ENCODE measurements at places on chromosomes 11 and 22.
A peak's percentile ranks its signal among the peaks of the same experiment; 100 is the strongest.

GRCh38 chr11:131642756-131643531 is 272.5 kb downstream of the NTM start:
- DNase-seq = no peak

GRCh38 chr11:128481135-128481534 is 106.2 kb downstream of the ETS1 start:
- DNase-seq = peak; percentile 78

DNA sequence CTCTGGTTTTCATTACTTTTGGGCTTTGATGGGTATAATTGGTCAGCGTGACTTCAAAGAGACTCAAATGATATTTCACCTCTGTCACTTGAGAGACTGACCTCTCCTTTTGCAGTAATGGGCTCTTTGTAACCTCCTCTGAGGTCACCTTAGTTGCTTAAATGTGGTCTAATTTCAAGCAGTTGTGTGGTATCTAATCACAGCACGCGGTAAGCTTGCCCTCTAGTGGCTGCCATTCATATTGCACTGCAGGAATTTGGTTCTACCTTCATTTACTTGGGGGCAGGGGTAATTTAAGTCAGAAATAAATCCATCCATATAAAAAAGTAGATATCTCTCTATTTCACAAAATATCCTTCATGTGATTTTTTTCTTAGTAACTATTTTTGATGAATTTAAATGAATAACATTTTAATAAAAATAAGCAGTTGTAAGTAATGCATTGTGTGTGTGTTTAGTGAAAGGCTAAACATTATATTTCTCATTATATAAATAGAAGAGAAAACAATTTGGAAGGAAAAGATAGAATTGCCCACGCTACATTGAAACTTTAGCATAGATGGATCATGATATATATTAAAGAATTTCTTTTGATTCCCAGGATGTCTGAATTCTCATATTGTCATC is 55.0 kb upstream of the ANO3 start:
- peak; percentile 73 for DNase-seq

DNA sequence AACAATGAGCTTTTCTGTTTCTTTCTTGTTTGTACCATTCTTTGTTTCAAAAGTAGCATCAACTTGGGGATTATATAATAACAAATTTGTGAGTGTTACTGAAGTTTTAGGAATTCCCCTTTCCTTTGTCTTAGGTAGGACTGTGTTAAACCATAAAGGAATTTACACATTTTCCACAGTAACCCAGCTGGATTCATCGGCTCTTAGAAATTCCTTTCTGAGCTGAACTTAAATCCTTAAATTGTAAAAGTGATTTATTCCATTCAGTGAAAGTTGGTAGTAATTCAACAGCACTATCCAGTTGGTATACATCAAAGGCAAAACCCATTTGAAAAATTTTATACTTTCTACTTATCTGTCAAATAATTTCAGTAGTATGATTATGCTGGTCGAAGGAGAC is 11.8 kb downstream of the EMSY start:
- no peak for DNase-seq

DNA sequence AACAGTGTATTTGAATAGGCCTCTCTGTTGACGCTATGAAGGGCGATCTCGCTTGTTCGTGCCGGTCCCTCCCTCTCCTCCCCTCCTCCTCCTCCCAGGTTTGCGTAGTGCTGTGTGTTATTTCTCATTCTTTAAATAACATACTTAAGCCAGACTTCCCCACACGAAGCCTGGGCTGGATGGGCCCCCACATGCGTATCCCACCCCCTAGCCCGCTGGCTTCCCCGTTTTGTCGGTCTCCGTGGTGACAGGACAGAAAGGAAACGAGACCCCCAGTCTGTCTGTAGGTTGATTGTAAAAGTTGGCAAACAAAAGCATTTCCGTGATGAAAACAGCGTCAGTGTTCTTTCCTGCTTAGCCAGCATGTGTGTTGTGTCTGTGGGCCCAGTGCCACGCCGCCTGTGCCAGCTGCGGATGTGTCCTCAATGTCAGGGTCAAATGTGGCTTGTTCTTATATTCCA is 27.3 kb downstream of the FAM118A start:
- no peak for DNase-seq

- no peak for DNase-seq
These were observed 44.9 kb upstream of the DAGLA start for GRCh38 chr11:61635304-61635703.

DNA sequence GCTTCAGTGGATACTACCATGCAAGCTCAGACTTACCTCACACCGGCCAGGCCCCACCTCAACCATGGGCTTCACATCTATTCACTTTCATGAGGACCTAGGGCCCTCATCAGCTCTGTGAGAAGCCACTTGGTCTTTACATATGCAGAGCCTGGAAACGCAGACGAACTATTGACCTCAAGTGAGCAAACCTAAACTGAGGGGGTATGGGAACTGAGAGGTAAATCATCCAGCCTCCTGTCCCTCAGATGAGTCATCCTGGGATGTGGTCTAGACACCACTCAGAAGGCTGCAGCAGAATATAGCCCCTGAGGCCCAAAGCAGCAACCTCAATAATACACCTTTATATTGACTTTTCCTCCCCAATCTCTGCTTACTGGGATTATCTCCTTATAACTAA is 578.0 kb downstream of the INSC start:
- DNase-seq = peak; percentile 45

DNA sequence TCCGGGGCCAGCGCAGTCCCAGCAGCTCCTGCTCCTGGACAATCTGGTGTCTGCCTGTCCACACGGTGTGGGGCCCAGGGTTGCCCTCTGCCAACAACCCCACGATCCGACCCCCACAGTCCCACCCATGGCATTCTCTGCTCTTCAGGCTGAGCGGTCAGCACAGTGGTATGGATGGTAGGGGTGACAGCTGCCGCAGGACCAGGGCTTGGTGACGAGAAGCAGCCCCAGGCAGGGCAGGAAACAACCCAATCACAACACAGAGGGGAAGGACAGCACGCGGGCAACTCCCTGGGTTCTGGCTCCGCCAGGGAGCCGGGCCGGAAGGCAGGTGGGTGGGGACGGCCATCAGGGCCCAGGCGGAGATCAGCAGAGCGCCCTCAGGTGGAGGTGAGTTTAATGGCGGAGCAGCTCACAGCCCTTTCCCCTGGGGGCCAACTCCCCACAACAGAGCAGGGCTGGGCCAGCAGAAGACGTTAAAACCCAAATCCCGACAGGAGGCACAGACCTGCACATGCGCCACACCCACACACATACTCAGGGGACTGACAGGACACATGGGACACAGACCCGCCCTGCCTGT is 5.3 kb upstream of the CHADL start:
- DNase-seq = no peak

GRCh38 chr11:116773203-116774097 is 663 bp upstream of the BUD13 start:
- no peak for DNase-seq

GRCh38 chr22:44229331-44229730 is 48.6 kb downstream of the PARVG start:
- DNase-seq = no peak

DNA sequence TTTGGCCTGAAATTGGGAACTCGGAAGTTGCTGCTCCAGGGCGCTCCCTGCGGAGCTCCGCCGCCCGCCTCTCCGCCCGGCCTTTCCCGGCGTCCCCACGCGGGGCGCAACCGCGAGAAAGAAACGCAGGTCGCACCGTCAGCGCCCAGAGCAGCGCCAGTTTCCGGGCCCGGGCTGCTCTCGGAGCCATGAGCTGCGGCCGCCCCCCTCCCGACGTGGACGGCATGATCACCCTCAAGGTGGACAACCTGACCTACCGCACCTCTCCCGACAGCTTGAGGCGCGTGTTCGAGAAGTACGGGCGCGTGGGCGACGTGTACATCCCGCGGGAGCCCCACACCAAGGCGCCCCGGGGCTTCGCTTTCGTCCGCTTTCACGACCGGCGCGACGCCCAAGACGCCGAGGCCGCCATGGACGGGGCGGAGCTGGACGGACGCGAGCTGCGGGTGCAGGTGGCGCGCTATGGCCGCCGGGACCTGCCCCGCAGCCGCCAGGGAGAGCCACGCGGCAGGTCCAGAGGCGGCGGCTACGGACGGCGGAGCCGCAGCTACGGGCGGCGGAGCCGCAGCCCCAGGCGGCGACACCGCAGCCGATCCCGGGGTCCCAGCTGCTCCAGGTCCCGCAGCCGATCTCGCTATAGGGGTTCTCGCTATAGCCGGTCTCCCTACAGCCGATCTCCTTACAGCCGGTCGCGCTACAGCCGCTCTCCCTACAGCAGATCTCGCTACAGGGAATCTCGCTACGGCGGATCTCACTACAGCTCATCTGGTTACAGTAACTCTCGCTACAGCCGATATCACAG is 521 bp downstream of the SRSF8 start:
- DNase-seq = peak; percentile 59

- DNase-seq = no peak
These were observed 21.9 kb downstream of the PC start for GRCh38 chr11:66936311-66936711.

- DNase-seq = no peak
These were observed 121.9 kb upstream of the OR9Q1 start for GRCh38 chr11:57901756-57902155.

GRCh38 chr11:109911488-109911887 is 181.7 kb upstream of the ZC3H12C start:
- no peak for DNase-seq

GRCh38 chr22:23969071-23969470 is 2.4 kb downstream of the DDTL start:
- DNase-seq = no peak

DNA sequence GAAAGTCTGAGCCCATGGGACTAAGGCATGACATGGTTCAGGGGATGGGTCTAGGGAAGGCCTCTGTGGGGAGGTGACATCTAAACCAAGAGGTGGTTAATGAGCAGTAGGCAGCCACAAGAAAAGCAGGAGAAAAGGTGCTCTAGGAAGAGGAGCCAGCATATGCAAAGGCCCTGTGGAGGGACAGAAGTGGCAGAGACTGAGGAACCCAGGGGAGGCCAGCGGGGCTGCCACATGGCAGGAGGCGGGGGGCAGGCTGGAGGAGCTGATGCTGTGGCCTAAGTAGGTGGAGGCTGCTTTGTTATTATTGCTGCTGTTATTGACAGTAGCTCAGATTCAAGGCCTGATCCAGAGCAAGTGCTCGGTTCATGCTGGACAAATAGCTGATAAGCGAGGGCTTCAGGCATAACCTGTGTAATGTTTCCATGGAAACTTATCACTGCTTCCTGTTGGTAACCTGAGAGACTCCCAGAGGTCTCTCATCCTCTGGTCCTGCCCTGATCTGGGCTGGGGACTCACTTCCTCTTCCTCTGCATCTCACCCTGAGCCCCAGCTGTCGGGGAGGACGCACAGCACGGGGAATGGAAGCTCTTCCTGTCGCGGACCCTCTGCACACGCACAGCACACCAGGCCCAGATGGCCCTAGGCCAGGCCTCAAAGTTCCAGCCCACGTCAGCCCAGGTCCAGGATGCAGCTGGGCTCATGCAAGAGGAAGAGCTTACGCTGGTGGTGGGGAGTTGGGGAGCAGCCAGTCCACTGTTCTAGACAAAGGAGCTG is 75.2 kb upstream of the TP53I11 start:
- no peak for DNase-seq

All from H4 (cell line).